NCI-H187 treated with DMSO at 0.1 percent for 48 hours (cell line): ENCODE measurements at places on chromosomes 5 and 9.

DNA sequence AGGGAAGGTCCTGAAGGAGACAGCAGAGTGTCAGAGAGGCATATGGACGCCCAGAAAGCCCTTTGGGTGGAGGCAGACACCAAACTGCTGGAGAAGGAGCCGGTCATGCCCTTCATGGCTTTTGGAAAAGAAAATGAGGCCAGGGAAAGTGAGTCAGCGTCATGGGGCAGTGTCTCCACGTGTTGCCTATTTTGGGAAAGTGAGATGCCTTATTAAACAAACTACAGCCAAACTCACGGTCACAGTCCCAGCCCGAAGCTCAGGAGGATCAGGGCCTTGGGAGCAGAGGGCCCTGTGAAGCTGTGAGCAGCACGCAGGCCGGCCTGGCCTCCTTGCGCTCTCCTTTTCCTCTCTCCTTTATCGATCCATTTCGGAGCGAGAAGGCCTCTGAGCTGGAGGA lies 25.0 kb downstream of the RGS3 start:
- no peak for DNase-seq

DNA sequence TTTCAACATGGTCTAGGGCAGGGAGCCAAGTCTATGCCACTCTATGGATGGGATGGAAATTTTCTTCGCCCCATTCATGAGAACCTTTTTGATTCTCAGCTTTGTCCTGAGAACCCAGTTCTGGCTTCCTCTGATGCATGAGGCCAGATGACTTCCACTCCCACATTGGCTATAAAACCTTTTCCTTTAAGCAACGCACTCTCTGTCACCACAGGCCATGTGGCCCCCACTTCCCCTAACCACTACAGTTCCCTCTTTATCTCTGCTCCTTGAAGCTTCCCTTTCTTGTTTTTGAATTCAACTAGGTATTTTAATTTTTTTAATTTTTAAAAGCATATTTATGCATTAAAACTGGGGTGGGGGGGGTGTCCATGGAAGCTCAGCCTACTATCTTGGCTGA lies 401.3 kb downstream of the ENC1 start:
- DNase-seq: no peak

GRCh38 chr9:125915606-125916005 lies 168.4 kb downstream of the PBX3 start:
- DNase-seq: no peak

- DNase-seq: no peak
Observed at GRCh38 chr5:128667152-128667551, 129.1 kb upstream of the FBN2 start.
